NB4 (cell line): ENCODE measurements at places on chromosomes 12 and 14.

GRCh38 chr12:22064968-22065367 lies 18.9 kb downstream of the CMAS start:
- DNase-seq = no peak

DNA sequence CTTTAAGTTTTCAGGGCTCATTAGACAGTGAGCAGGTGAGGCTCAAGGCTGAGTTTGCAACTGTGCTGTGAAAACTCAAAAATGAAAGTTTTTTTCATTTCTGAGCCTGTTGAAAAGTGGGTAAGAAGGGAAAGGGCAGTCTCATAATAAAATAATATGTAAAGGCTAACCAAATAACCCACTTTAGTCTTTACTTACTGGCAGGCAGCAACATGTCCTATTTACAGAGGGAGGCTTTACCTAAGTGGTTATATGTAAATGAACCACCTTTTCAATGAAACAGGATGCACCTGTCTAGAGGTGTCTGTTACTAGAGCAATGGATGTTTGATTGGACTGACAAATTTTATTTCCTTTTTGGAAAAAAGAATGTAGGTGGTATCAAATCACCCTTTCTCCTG lies 158.0 kb downstream of the ETV6 start:
- DNase-seq = no peak

DNA sequence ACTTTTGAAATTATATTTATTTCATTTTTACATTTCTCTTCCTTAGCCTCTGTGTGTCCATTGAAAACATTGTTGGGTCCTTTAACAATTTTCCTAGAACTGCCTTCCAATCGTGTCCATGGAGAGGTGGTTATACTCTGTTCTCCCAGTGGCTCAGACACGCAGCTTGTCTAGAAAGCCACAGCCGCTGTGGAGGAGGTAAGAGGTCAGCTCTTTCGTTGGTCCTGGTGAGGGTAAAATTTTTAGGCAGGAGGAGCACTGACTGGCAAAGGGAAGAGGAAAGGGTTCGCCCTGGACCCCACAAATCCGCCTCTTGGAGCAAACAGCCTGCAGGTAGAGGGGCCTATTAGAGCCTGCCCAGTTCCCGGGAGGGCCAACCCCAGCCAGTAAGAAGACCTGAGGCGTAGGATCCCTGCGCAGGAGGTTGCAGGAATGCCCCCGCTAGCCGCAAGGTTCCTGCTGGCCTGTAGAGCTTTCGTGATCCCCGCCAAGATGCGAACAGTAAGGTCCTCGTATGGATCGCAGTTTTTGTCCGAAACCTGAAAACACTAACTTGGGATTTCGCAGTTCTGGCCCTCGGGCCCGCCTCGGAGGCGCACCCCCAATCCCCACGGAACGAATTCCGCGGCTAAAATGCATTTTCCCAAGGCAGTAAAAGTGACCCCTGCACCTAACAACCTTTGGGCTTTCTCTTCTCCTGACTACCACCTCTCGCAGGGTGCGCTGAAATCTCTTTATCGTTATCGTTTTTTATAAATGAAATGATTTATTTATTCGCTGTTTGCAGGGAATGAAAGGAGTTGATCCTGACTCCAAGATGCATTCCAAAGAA lies 7.5 kb upstream of the PAX9 start:
- DNase-seq = no peak

DNA sequence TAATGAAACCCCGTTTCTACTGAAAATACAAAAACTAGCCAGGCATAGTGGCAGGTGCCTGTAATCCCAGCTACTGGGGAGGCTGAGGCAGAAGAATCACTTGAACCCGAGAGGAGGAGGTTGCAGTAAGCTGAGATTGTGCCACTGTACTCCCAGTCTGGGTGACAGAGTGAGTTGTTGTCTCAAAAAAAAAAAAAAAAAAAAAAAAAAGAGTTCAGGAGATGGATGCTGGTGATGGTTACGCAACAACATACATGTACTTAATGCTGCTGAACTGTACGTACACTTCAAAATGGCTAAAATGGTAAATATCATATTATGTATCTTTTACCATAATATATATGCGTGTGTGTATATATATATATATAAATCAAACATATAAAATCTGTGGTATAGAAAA lies 29.0 kb downstream of the ACTN1 start:
- DNase-seq = peak; percentile 81

DNA sequence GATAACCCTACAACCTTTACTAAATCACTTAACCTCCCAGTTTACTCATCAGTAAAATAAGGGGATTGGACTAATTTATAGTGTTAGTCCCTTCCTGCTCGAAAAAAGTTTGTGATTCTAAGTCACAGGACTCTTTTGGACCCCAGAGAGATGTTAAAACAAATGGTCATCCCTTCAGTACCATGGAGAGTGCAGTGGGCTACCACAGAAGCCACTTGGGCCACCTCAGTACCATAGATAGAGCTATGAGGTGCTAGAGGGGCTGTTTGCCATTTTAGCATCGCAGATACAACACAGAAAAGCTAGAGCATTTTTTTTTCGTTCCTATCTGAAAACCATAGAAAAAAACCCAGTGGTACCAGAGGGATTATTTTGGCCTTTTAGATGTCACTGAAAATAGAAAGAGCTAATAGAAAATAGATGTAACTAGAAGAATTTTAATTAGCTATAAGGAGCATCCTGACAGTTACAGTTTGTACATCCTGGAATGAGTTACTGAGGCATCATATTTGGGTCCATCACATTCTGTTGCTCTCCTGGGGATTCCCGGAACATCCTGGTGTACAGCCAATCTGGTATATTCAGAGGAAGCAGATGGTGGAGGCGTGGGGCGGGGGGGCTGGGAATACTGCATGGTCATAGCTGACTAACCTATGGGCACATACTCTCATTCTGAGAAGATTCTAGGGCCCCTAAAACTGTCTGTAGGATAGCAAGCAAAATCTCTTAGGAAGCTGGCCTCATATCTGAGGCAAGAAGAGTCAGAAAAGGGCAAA lies 2.8 kb downstream of the ZNF219 start:
- DNase-seq = no peak

DNA sequence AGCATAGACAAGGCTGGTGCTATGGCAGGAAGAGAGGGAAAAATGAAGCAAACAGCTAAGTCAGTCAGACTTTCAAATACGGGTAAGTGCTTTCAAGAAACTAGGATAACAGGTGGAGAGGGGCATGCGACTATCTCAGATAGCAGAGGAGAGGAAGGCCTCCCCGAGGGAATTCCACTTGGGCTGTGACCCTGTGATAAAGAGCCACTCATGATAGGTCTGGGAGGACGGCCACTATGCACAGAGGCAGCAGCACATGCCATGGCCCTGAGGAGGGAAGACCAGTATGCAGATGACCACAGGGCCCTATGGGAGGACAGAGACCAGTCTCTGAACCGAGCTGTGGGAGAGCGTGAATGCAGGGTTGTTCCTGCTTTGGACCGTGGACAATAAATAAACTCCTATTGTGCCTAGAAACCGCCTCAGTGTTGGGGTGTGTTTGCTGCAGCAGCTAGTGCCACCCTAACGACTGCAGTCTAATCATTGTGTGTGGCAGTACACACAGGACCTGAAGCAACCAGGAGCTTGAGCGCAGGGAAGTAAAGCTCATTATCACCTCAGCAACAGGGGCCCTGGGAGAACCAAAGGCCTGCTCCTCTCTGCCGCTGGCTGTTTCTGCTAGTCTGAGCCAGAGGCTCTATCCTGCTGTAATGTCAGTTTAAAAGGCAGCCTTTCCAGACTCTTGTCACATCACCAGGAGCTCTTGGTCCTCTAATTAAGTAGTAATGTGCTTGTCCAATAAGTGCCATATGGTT lies 119.1 kb downstream of the CACNA1C start:
- DNase-seq = no peak

GRCh38 chr14:105465209-105466031 lies 9.2 kb upstream of the CRIP2 start:
- DNase-seq = no peak

GRCh38 chr12:129467726-129468125 lies 436.1 kb downstream of the TMEM132D start:
- DNase-seq = no peak

DNA sequence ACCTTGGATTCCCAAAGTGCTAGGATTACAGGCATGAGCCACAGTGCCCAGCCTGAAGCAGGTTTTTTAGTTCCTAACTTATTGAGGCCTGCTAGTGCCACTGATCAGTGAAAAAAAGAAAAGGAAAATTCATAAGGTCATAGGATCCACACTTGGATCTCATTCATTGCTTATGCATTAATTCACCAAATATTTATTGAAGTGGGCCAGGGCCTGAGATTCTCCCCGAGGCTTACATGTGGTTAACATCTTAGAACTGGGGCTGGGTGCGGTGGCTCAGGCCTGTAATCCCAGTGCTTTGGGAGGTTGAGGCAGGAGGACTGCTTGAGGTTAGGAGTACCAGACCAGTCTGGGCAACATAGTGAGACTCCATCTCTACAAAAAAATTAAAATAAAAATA lies 29.5 kb upstream of the MAP1LC3B2 start:
- no peak for DNase-seq

DNA sequence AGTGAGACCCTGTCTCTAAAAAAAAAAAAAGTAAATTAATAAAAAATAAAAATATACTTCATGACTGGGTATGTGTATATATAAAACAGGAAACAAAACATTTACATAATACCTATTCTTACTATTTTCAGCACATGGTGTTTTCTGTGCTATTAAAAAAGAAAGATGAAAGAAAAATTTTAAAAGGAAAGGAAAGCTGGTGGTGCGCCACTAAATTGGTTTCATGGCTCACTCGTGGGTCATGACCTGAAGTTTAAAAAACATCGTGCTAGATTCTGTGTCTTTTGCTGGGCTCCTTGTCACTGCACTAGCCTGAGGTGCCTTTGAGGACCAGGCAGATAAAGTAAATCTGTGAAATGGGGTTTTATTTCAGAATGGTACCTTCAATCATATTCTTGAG lies 69.8 kb downstream of the IFT43 start:
- no peak for DNase-seq

DNA sequence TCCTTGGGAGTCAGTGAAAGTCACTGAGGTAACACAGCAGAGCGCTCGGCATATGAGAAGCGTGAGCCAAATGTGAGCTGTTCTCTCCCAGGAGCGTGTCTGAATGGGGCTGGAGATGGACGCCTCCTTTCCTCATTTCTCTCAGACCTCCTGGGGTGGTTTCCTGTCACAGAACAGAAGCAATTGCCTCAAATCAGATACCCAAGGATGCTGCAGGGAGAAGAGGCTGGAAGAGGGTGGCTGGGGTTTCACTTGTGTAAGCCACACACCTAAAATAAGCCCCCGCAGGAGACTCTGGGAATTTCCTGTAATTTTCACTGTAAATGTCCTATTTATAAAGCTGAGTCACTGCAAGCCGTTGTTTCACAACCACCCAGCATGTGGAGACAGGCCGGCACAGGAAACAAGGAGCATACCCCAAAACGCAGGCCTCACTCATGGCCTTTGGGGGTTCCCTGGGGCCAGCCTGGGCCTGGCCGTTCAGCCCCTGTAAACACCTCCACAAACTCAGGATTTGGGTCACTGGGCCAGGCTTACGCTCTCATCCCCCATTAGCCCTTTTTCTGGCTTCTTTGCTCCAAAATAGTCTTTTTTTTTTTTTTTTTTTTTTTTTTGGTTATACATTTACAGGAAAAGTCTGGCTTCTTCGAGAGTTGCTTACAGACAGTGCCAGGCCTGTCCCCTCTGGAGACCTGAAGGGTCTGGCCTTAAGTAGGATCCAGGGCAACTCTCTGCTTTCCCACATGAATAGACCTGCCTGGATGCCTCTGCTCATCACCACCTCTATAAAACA lies 55.3 kb downstream of the VCPKMT start:
- DNase-seq = peak; percentile 93

DNA sequence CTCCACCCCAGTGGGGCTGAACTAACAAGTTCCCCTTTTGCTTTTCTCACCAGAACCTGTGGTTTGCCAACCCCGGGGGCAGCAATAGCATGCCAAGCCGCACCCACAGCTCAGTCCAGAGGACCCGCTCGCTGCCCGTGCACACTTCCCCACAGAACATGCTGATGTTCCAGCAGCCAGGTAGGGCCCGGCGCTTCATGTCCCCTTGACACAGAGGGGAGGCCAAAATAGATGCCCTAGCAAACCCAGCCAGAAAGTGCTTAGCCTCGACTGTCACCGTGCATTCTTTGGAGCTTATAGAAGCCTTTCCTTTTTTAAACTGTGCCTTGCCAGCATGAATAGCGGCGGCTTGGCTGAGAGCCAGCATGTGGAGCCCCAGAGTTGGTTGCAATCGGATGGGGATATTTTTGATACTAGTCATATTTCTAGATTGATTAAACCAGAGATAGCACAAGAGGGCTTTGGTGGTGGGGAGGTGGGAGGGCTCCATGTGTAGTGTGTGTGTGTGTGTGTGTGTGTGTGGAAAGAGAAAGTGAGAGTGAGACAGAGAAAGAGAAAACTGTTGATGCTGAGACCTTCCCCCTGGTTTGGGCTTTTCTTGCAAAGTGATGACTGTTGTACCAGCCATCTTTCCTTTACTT lies 126.1 kb downstream of the GCH1 start:
- peak; percentile 85 for DNase-seq

- no peak for DNase-seq
These were observed 10.6 kb upstream of the TBPL2 start for GRCh38 chr14:55450987-55451386.
